Stimulated activated CD8-positive, alpha-beta memory T cell treated with anti-CD3 and anti-CD28 coated beads, Interleukin-4, amount 100 ng/mL, for 4 hours (primary cell): ENCODE measurements at places on chromosomes 1 and 21.

DNA sequence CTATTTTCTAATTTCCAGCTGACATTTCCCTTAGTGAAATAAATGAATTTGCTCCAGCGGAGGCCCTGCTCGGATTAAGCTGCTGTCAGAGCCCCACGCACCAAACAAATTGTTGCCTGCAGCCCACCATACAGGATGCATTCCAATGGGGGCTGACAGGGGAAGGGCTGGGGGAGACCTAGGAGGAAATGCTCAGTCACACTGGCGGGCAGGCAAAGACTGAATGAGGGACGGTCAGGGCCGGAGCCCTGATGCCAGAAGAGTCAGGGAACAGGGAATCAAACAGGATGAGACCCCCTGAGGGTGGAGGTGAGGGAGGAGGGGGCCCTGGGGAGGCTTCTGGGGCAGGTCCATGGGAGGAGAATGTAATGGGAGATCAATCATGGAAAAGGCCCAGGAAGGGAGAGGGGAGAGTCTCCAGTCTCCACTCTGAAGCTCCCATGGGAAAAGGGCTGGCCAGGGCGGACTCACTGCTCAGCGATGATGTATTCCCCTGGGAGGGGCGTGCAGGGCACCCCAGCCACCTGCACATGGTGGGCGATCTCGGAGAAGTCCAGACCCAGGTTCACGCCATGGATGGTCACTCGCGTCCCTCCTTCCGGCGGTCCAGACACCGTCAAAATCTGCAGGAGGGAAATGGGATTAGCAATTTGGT is 149.4 kb upstream of the CD34 start:
- no peak for DNase-seq

DNA sequence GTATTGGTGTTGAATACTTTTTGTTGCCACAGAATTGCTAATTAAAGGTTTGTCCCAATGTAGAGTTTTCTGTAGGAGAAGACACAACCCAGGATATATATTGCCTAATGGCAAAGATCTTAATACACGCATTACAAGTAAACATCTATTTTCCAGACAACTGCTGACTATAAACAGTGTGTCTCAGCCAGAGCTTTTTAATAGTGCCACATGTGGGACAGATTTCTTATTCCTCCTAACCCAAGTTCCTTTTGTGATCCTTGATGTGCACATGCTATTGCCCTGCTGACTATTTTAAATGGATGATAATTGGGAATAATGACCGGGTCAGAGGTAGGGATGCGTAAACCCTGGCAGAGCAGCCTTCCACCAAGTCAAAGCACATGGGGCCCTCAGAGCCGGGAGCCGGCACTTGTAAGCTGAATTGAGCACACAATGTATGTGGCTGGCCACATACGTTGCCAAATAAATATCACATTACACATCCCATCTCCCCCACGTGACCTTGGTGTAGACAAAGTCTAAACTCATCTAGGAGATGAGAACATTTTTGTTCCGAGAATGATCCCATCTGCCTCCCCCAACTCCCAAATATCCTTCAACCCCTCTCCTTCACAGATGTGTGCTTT is 209.8 kb upstream of the NFIA start:
- no peak for DNase-seq

DNA sequence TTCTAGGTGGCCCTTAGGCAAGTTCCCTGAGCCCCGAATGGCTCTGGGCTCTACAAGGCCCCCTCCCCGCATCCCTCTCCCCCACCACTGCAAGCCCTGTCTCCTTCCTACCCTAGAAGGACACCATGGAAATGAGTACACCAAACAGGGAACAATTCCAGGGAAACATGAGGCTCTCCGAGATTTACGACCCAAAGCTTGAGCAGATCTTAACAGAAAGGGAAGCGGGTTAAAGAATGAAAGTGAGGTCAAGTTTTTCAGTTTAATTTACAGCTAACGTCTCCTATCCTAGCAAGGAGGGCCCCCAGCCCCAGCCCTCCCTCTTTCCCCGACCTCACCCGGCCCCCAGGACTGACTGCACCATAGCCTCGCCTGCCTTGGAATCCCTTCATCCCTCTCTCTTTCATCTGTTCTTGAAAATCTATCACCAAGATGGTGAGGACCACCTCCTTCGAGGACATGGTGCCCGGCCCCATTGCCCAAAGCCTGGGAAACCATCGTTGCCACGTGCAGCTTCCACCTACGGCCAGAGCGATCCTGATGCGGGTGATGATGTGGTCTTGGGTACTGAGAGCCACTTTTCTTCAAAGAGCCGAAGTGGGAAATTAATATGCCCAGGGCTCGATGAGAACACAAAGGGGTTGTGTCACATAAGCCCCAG is 30.5 kb downstream of the SIM2 start:
- DNase-seq, result no peak

DNA sequence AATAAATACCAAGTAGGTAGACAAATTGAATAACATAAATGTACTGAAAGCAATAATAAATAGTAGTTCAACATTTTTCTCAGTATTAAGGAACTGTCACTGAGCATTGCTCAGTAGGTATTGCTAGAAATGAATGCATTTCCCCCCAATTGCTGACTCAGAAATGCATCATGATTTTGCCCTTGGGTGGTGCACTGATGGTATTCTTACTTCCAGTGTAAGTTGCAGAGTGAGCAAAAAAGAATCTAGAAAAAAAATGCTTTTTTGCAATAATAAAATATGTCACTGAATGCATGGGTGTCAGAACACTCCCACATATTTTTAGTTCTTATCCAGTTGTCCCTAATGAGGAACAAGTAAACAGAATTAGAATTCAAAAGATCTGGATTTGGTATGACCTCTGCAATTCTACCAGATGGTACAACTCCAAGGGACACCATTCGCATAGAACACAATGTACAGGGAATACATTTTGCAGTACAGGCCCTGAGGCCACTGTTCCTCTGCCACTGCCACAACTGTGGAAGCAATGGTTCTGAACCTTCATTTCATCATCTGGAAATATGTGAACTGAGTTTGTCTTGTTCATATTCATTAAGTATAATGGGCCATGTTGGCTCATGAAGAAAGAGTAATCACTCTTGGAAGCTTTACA is 78.0 kb downstream of the ATP6V1G3 start:
- no peak for DNase-seq

DNA sequence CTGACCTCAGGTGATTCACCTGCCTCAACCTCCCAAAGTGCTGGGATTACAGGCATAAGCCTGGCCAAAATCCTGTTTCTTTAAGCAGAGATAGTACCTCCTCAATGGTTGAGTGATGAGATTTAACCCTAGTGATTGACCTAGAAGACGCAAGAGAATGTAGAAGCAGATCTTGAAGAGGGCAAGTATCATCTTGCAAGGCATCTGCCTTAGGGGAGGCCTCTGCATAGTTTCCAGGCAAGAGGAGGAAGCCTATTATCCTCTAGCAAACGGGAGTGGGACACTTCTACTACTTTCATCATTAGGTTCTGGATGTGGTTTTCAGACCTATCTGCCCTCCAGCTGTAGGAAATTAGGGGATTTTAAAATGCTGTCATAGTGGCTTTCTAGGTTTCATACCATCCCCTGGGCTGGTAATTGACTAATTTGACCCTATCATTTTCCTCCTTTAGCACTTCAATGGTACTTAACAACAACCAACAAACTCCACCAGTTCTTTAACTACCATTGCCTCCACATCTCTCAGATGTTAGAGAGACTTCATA is 10.0 kb upstream of the TRIM62 start:
- no peak for DNase-seq

DNA sequence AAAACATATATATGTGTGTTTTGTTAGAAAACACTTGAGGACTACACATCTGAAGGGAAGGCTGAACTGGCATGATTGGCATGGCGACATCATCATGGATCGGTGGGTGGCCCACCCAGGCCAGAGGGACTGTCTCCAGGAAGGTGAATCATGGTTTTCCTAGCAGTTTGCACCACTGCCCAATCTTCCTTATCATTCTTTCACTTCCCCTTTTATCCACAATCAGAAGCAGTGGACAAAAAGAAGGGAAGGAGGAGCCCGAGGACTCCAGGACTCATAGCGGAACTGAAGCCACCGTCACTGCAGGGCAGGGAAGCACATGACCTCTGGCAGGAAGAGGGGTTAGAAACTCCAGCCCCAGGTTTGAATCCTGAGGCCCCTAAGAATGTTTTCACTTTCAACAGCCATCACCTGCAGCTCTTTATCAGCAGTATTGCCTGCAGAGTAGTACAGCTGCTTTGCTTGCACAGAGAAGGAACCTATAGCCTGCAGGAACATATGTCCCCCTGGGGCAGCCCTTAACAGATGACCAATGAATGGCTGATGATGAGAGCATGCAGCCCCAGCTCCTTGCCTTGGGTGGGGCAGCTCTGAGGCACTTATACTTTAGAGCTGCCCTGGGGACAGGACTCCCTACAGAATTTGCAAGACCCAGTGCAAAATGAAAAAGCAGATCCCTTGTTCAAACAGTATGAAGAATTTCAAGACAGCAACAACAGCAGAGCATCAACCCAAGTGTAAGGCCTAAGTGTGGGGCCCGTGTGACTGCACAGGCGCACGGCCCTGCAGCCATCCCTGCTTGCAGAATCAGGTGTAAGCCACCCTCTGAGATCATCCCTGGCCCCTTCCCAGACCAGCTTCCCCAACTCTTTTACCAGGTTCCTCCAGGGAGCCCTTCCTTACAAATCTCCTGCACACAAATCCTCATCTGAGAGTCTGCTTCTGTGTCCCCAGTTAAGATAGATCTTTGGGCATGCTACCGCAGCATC is 241.8 kb upstream of the IRF2BP2 start:
- DNase-seq, result no peak

DNA sequence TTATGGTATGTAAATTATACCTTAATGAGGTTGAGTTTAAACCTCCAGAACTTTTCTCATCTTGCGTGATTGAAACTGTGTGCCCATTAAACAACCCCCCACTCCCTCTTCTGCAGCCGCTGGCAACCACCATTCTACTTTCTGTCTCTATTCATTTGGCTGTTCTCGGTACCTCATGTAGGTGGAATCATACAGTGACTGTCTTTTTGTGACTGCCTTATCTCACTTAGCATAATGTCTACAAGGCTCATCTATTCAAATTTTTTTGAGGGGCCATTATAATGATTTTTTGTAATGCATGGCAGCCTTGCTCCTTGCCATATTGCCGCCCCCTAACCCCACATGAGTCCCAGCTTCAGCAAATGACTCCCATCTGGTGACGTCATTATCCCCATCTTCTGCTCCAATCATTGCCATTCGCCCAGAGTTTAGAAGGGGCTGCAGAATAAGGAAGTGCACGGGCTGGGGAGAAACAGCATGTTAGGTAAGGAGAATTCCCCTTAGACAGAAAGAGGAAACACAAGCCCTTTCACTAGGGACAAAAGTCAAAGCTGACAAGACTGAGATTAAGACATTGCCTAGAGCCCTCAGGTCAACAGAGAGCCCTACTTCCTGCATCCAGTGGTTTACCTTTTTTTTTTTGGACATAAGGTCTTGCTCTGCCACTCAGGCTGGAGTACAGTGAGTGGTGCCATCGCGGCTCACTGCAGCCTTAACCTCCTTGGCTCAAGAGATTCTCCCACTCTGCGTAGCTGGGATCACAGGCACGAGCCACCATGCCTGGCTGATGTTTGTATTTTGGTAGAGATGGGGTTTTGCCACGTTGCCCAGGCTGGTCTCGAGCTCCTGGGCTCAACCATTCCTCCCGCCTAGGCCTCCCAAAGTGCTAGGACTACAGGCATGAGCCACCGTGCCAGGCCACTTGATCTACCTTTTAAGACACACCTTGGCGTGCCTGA is 78.4 kb upstream of the ERRFI1 start:
- DNase-seq, result no peak

- no peak for DNase-seq
Measured at GRCh38 chr1:189970331-189971230, 507.1 kb downstream of the BRINP3 start.

DNA sequence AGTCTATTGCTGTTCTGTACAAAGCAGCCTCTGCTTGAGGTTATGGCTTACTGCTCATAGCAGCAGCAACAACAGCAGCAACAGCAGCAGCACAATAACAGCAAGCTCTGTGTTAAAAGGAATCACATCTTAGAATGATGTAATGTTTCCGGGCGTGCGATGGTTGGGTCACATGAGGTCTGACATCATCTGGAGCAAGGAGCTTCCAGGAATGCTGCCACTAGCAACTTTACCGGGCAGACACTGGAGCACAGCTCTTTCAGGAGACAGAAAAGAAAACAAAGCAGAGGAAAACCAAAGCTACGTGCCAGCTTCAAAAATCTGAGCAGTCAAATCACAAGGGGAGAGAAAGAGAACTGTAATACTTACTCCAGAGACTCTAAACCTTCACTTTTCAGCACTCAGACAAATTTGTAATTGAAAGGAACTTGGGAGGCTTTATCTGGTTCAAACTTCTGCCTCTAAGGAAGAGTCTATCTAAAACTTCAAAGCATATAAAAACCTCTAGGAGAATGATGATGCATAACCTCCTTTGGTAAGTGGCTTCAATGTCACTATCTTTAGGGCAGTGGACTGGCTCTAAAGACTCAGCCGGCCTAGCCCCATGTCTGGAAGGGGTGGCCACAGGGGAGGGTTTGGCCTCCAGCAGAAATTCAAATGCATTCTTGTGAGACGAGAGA is 28.3 kb upstream of the RAB3GAP2 start:
- no peak for DNase-seq
